ENCODE measurements at places on chromosomes 5 and 9. TPM values are rescaled to one million over a fixed set of nuclear protein-coding genes. Genes with fewer than 3 reads are reported as not detected.

- DNase-seq = no peak
Measured at GRCh38 chr5:114055318-114056184, 306.3 kb upstream of the KCNN2 start.

- no peak for DNase-seq
Measured at GRCh38 chr9:71636143-71636839, 132.0 kb downstream of the CEMIP2 start.

DNA sequence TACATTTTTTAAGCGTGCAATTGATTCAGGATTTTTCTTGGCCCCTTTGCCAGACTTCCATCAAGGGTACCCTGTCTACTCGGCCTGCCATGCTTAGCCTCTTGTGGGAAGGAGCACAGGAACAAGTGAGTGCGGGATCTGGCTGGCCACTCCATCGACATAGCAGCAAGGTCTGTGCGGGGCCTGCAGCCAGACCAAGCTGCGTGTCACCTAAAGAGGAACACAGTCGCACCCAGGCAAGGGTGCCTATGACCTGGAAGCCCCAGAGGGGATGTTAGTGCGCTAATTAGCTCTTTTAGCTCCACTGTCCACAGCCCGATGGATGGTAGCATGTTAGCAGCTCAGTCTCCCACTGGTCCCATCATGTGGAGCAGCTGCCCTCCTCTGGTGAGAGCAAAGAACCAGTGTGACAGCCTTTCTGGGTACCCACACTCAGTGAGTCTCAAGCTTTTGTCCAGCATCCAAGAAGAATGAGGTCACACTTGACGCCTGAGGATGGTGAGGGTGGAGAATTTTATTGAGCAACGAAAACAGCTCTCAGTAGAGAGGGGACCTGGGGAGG, 38.7 kb downstream of the FTMT start:
- DNase-seq = no peak

Gene SLC36A2
- 8.9 TPM for polyA plus RNA-seq

DNA sequence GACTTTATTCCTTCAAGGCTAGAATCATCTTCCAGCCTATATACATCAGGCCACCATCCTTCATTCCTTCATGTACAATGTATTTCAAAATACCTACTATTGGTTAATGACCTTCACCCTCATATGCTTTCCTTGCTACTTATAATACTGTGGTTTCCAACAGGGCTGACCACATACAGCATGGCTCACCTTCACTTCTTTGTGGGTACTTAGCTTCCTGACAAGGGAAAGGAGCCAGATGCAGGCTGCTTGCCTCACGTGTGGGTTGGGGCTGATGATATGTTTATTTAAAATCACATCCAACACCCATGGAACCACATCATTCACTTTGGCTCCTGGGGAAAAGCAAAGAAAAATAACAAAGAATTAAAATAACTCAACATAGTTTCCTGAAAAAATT, 63.9 kb upstream of the OR2K2 start:
- DNase-seq = no peak

- DNase-seq = no peak
Measured at GRCh38 chr9:113984639-113985380, 93.3 kb downstream of the AMBP start.
